Activated CD4-positive, alpha-beta T cell treated with anti-CD3 and anti-CD28 coated beads for 1 hour (primary cell): ENCODE measurements at places on chromosomes 12 and 14.

GRCh38 chr12:40446385-40446784 lies 221.6 kb downstream of the LRRK2 start:
- no peak for DNase-seq

DNA sequence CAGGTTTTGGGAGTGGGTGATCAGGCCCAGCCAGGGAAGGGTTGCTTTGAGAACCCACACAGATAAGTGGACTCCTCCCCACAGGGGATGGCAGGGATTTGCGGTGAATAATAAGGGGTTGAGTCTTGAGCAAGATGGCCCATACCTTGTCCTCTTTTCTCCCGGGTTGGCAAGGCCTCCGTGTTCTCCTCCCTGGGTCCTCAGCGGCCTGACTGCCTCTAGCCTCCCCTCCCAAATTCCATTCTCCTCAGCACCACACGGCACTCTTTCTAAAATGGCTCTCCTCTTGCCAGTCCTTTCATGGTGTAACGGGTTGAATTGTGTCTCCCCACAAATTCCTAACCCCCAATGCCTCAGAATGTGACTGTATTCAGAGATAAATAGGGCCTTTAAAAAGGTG lies 70.0 kb downstream of the CHST11 start:
- DNase-seq, result no peak

GRCh38 chr12:72110937-72111650 lies 161.1 kb upstream of the TRHDE start:
- no peak for DNase-seq

DNA sequence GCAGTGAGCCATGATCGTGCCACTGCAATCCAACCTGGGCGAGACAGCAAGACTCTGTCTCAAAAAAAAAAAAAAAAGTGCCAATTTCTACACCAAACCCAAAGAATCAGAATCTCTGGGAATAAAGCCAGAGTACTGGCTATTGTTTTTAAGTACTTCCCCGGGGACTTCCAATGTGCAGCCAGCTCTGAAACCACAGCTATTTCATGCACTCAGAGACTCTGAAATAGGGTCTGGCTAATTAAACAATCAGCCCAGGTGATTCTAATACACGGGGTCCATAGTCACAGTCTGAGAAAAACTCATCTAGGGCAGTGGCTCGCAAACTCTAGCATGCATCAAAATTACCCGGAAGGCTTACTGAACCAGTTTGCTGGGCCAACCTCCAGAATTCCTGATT lies 56.3 kb downstream of the SIX6 start:
- no peak for DNase-seq

GRCh38 chr12:39831587-39832315 lies 212.1 kb upstream of the ABCD2 start:
- no peak for DNase-seq

- DNase-seq, result no peak
These were observed 97.2 kb downstream of the MGAT4C start for GRCh38 chr12:86158956-86159355.

- DNase-seq, result no peak
These were observed 87.9 kb downstream of the GAS2L3 start for GRCh38 chr12:100661300-100661951.

DNA sequence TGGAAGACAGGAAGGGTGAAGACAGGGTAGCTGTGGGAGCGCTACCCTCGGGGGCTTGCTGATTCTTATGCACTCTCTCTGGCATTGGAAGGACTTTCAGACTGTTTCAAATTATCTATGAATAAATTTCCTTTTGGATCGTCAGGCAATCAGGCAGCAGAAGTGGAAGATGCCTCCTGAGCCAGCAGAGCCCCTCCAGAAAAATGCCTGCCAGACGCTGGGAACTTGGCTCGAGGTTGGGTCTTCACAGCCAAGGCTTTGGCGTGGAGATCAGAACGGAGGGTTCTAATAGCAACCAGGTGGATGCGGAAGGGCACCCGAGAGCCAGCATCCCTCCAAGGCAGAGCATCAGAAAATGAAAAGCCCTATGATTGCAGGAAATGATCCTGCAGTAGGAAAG lies 119.2 kb upstream of the RFLNA start:
- DNase-seq, result no peak

- DNase-seq, result no peak
These were observed 163.0 kb upstream of the SSTR1 start for GRCh38 chr14:38044710-38045109.

DNA sequence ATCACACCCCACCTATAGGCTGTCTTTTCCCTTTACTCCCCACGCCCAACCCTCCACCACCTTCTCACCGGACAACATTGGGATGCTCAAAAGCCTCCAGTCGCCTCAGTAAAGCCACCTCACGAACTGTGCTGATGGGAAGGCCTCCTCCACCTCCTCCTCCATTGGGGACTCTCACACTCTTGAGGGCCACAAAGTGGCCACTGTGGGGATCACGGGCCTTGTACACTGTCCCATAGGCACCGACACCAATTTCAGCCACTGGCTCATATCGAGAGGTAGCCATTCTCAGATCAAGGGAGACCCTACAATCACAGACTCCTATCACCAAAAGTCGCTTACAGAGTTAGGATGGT lies 700 bp downstream of the CDK4 start:
- DNase-seq, result no peak

GRCh38 chr12:49369411-49370145 lies 2.3 kb downstream of the SPATS2 start:
- DNase-seq, result no peak

- no peak for DNase-seq
These were observed 46.4 kb upstream of the BMP4 start for GRCh38 chr14:54003064-54003463.

GRCh38 chr14:94028450-94028826 lies 2.3 kb downstream of the OTUB2 start:
- DNase-seq, result no peak

- no peak for DNase-seq
These were observed 513.1 kb downstream of the KCNH5 start for GRCh38 chr14:62532181-62532580.

DNA sequence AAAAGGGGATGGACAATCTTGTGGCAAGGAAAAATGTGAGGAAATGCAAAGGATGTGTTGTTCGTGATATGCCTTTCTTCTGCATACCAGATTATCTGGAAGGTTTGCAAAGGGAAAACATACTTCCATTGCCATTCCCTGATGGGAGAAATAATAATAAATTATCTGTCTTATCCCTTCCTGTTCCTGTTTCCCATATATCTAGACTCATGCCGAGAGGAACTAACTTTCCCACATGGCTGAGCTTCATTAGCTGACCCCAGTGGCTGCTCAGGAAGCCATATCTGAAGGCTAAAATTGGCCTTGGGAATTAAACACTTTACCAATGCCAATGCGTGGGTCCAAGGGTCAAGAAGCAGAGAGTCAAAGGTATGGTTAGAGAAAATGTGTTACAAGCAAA lies 439.8 kb downstream of the MDGA2 start:
- no peak for DNase-seq
